ENCODE measurements at places on chromosomes 2 and 18.

DNA sequence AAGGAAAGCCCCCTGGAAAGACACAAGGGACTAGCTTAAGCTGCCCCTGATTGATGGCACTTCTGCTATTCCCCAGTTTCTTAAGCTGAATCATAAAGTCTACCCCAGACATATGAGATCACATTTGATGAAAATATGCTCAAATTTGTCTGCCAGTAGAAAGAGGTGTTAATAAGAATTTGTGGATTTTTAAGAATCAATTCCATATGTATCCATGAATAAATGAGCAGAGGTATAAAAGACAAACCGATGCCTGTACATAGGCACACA is 119.9 kb downstream of the CCBE1 start:
- no peak for DNase-seq

DNA sequence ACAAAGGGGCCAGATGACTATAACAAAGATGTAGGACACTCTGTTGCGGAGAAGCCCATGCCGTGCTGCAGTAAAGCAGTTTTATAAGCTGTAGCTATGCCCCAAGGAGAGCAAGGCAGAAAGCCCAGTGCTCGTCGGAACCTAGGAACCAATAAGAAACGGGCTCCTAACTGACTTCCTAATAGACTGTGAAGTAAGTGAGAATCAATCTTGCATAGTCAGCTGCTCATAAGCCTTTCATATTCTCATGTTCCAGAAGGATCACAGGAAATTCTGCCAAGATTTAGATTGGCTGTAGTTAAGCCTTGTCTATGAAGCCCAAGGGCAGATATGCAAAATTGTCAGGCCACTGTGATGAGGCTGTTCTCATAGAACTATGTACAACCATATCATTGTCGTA is 98.4 kb downstream of the RTTN start:
- DNase-seq = no peak

DNA sequence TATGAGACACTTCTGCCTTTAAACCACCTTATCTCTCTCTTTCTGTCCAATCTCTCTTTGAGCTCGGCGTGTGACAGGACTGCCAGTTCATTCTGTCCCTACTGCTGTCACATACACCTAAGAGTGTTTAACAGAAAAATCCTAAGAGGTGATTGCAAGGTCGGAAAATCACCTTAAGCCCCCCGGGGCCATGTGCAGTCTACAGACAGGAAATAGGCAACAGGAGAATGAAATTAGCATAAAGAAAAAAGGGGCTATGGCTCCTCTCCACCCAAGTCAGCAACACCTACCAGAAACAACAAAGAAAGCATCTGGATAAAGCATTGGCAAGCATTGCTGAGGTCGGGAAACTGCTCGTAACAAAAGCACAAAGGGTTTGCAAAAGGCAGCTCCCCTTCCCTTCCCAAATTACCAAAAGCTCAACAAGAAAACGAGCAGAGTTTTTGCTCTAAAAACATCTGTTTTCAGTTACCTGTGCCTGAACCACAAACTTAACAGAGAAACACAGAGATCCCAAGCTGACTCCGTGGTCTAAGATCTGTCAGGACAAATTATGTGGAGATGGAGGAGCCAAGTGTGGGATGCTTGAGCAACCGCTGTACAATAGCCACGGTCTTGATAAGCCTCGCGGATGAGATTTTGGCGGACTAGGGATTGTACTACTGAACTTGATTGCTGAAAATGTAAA is 30.4 kb downstream of the ANKRD44 start:
- peak; percentile 27 for DNase-seq

DNA sequence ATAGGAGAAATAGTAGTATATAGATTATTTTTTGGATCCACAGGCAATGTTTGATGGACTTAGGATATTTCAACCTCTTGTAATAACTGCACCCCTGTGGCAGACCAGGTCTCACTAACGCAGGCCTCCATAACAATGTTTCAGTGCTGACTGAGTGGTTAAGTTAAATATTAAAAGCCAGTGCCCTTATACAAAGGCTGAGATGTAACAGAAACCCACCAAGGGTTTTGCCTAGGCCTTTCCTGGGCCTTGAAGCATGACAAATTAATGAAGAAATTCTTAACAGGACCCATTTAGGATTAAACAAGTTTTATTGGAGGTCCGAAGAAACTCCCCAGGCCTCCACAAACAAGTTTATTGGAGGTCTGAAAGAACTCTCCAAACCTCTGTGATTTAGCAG is 1.6 kb upstream of the SUCLG1 start:
- no peak for DNase-seq

- no peak for DNase-seq
These were observed 71.3 kb downstream of the C1D start for GRCh38 chr2:67991456-67991855.

DNA sequence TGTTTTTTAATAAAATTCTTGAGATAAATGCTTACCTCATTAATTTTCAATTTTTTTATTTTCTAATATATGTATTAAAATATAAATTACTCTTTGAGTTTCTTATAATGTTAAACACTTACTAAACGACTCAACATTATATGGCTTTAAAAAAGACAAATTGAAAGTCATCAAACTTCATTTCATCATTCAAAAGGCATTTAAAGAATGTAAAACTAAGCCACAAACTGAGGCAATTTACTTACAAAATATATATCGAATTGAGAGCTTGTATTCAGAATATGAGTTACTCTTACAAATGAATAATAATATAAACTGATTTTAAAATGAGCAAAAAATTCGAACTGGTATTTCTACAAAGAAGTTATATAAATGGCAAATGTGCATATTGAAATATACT is 1262.2 kb upstream of the PIK3C3 start:
- no peak for DNase-seq

- no peak for DNase-seq
These were observed 284.7 kb downstream of the IRS1 start for GRCh38 chr2:226514895-226515294.

Measured in BJ (cell line).